ENCODE measurements at places on chromosomes 5 and 9. TPM values are rescaled to one million over a fixed set of nuclear protein-coding genes. Genes with fewer than 3 reads are reported as not detected.

SLC1A3 gene
- total RNA-seq: 4.2 TPM

CCNI2 gene
- 0.42 TPM for total RNA-seq

ZFP2 gene
- 2.0 TPM for total RNA-seq

N4BP3 gene
- 12.7 TPM for total RNA-seq

TNFSF15 gene
- total RNA-seq: 0.05 TPM

EPB41L4B gene
- total RNA-seq: 4.6 TPM

PCDHA9 gene
- 0.48 TPM for total RNA-seq

CNTFR gene
- total RNA-seq: 1.5 TPM

SPAAR gene
- total RNA-seq: 0.25 TPM

NRG2 gene
- total RNA-seq: 4.9 TPM

MAMDC2 gene
- 0.44 TPM for total RNA-seq
